Pancreas (tissue), 10 donors: ENCODE measurements at places on chromosomes 4 and X. TPM values are rescaled to one million over a fixed set of nuclear protein-coding genes. Genes with fewer than 3 reads are reported as not detected.

GRCh38 chr4:73258436-73258685 lies 237 bp downstream of the ANKRD17 start:
- H3K27me3 ChIP-seq: no peaks in the 10 kb centered on the region
- no peaks in the 10 kb centered on the region for H3K36me3 ChIP-seq
- H3K4me1 ChIP-seq: peaks cover 24% of the 10 kb centered on the region
- peak overlapping the region; percentile 85 for H3K4me3 ChIP-seq
- DNase-seq: no peak

DNA sequence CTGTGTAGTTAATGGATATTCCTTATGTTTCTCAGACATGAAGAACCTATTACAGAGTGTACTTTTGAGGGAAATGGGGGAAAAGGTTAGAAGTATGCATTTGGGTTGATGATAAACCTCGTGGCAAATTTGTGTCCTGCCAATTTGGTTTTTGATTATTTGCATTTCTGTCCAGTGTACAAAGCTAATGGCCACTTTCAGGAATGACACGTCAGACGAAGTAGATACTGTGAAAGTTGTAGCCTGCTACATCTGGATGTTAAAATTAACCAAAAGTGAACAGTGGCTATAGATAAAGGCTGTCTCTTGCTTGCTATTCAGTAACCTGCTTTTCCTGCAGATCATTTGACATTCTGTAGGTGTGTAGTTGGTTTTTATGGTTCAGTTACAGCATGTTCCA lies 1.0 kb downstream of the PRDX4 start:
- H3K4me1 ChIP-seq: peaks cover 3% of the 10 kb centered on the region
- DNase-seq: no peak

SPATA18 gene
- 3.7 TPM for total RNA-seq

- no peak overlapping the region for H3K27ac ChIP-seq
- DNase-seq: no peak
- H3K4me3 ChIP-seq: peak overlapping the region; percentile 25
- H3K4me1 ChIP-seq: no peaks in the 10 kb centered on the region
Observed at GRCh38 chr4:169774466-169775445, 17.0 kb upstream of the HPF1 start.

- peaks cover 20% of the 10 kb centered on the region for H3K27me3 ChIP-seq
- no peak overlapping the region for H3K4me3 ChIP-seq
- H3K4me1 ChIP-seq: no peaks in the 10 kb centered on the region
- no peak for DNase-seq
Observed at GRCh38 chrX:23052324-23052723, 52.6 kb downstream of the DDX53 start.

- H3K27me3 ChIP-seq: no peaks in the 10 kb centered on the region
- no peak overlapping the region for H3K4me3 ChIP-seq
- no peaks in the 10 kb centered on the region for H3K36me3 ChIP-seq
- no peak overlapping the region for H3K27ac ChIP-seq
- no peak for DNase-seq
- H3K4me1 ChIP-seq: peaks cover 7% of the 10 kb centered on the region
Observed at GRCh38 chr4:152947311-152947710, 11.2 kb downstream of the FHDC1 start.

CFP gene
- total RNA-seq: 0.31 TPM

KLB gene
- total RNA-seq: 2.4 TPM

GRCh38 chr4:28443801-28444412 lies 1583.3 kb downstream of the STIM2 start:
- H3K36me3 ChIP-seq: no peaks in the 10 kb centered on the region
- H3K4me3 ChIP-seq: no peak overlapping the region
- H3K27me3 ChIP-seq: no peaks in the 10 kb centered on the region
- H3K27ac ChIP-seq: no peak overlapping the region
- H3K4me1 ChIP-seq: no peaks in the 10 kb centered on the region

CTAG1B gene
- not detected for total RNA-seq

GRCh38 chr4:8000721-8001491 lies 61.2 kb upstream of the AFAP1 start:
- DNase-seq: no peak
- H3K36me3 ChIP-seq: no peaks in the 10 kb centered on the region
- H3K27me3 ChIP-seq: no peaks in the 10 kb centered on the region
- H3K4me3 ChIP-seq: no peak overlapping the region
- H3K27ac ChIP-seq: no peak overlapping the region

DNA sequence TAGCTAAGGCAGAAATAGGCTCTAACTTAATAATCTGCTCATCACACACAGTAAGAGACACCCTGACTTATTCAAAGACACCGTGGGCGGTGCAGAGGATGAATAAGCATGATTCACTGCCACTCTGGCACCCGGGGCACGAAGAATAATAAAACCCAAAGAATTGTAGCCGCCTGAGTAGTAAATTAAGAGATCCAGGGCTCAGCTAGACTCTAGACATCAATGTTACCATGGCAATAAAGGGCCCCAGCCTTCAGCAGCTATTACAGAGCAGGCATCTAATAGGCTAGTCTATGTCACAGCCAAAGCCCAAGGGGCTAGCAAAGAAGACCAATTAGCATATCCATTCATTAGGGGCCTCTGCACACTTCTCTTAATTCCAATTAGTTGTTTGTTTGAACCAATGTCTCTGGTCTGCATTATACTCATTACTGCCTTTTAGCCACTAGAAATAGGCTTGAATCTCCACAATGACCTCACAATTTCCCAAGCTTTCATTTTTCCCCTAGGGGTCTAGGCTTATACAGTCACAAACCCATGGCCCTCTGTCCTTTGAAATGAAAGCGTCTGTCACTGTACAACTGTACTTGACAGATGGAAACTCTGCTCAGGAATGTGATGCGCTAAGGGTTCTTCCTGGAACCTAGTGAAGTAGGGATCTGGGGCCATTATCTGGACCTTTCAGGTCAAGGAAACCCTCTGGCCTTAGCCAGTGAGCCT lies 3.0 kb upstream of the ATP1B4 start:
- no peak overlapping the region for H3K4me3 ChIP-seq
- no peaks in the 10 kb centered on the region for H3K4me1 ChIP-seq
- H3K36me3 ChIP-seq: no peaks in the 10 kb centered on the region
- no peak for DNase-seq
- no peaks in the 10 kb centered on the region for H3K27me3 ChIP-seq
- H3K27ac ChIP-seq: no peak overlapping the region

GRCh38 chrX:41837270-41837944 lies 85.9 kb downstream of the CASK start:
- H3K4me1 ChIP-seq: no peaks in the 10 kb centered on the region
- H3K27me3 ChIP-seq: no peaks in the 10 kb centered on the region
- DNase-seq: no peak
- no peaks in the 10 kb centered on the region for H3K36me3 ChIP-seq

TMEM47 gene
- total RNA-seq: 2.2 TPM

CT45A2 gene
- total RNA-seq: not detected

DNA sequence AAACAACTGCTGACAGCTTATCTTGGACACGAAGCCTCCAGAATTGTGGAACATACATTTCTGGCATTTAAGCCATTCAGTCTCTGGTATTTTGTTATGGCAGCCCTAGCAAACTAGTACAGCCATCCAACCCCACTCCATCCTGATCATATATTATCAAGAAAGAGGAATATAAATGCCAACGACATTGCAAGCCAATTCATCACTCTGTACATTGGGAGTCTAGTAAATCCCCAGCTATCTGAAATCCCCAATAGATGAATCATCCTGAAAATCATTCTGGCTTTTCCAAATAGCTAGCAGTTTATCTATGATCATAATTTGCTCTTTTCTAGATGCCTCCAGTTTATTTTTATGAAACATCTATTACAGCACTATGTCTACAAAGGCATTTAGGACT lies 41.1 kb downstream of the FRMD7 start:
- H3K4me1 ChIP-seq: no peaks in the 10 kb centered on the region
- no peaks in the 10 kb centered on the region for H3K36me3 ChIP-seq
- no peak overlapping the region for H3K27ac ChIP-seq
- no peak for DNase-seq
- H3K27me3 ChIP-seq: peaks cover 5% of the 10 kb centered on the region

DNA sequence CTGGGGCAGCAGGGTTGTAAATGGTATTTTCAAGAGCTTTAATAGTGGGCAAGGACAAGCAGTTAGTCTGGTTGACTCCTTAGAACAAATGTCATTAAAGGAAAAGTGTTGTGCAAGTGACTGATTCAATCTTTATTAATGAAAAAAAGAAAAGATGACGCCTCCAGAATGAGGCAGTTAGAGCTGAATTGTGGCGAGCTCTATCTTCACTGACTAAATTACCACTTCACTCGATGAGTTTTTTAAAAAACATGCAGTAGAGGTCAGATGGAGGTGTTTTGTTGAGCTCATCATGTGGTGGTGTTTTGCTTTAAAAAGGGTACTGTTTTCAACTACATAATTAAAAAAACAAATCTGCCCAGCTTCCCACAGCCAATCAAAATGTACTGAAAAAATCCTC lies 28.1 kb upstream of the TENM3 start:
- no peak overlapping the region for H3K4me3 ChIP-seq
- H3K27ac ChIP-seq: no peak overlapping the region
- no peaks in the 10 kb centered on the region for H3K36me3 ChIP-seq
- no peak for DNase-seq
- no peaks in the 10 kb centered on the region for H3K4me1 ChIP-seq
- no peaks in the 10 kb centered on the region for H3K27me3 ChIP-seq

DNA sequence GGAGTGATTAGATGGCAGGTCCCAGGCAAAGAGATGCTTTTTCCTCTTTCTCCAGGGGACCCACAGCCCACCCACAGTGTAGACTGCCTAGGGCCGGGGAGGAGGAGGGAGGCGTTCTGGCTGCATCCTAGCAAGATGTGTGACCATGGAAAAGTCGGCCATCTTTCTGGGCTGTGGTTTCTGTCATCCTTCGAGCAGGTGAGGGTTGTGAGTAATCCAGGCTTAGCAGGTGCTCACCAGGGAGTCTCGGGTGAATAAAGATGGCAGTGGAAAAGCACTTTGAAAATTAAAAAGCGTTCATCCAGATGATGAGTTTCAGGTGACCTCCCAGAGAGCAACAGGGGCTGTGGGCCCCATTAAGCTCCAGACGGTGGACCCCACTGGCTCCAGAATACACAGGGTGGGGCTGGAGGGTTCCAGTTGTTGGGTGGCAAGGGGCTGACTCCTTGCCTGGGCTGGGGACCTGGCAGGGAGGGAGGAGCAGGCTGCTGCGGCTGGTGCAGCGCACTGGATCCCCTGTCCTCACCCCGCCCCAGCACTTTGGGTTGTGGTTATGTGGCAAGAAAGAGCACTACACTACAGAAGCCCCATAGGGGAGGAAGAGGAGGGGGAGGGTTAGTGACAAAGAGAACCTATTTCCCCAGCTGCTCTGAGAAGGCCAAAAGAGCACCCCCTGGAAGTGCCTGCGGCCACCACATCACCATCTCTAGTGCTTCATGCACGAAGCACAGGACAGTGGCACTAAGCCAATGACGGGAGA lies 23.7 kb downstream of the ELF4 start:
- H3K4me3 ChIP-seq: no peak overlapping the region
- DNase-seq: no peak
- peak overlapping the region; percentile 17 for H3K27ac ChIP-seq
- no peaks in the 10 kb centered on the region for H3K36me3 ChIP-seq
- H3K4me1 ChIP-seq: no peaks in the 10 kb centered on the region

GIMD1 gene
- total RNA-seq: not detected

DNA sequence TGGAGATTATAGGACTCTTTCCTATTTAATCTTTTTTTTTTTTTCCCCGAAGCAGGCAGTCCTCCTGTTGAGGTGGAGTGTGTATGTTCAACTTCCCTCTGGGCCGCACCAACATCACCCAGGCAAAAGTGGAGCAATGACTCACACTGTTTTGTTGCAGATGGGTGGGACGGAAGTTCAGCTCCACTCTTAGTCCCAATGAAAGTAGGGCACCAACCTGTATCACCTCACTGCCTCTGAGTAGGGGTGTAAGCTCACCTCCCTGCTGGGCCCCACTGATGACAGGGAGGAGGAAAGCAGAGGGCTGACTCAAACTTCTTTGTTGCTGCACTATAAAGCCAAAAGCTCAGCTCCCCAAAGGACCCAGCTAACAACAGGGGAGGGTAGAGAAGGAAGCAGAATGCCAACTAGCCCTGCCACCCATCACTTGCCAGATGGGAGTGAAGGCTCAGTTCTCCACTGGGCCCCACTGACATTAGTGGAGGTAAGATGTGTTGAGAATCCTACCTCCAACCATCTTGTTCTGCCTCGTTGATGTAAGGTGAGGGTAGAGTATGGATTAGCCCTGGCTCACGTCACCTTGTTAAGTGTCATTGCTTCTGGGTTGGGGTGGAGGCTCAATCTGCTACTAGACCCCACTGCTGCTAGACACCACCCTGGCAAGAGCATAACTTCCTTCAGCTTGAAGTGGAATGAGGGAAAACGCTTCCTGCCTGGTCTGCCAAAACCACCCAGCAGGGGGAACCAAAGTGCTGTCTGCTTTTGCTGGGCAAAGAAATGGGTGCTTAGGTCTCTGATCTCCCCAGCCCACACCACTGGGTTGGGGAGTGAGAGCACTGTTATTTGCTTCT lies 14.1 kb downstream of the RPS6KA3 start:
- DNase-seq: peak; percentile 26
- no peaks in the 10 kb centered on the region for H3K36me3 ChIP-seq
- no peak overlapping the region for H3K4me3 ChIP-seq
- no peaks in the 10 kb centered on the region for H3K27me3 ChIP-seq
- H3K27ac ChIP-seq: no peak overlapping the region
- H3K4me1 ChIP-seq: no peaks in the 10 kb centered on the region

ASMT gene
- total RNA-seq: 0.22 TPM

USP17L10 gene
- total RNA-seq: not detected

REPS2 gene
- 15.8 TPM for total RNA-seq

DNA sequence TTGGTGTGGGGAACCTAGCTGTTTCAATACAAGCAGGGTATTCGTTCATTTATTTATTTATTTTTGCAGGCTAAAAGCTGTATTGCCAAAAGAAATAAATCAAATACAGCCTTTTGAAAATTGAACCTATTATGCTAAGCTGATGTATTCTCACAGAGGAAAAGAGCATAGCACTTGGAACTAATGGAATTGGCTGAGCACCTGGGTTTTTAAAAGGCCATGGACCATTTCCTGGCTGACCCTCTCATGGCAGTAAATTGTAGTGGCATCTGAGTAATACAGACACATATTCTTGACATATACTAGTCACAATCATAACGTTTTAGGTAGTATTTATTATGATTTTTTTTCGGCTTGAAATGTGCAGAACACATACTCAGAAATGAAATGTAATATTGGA lies 71.8 kb upstream of the ALG13 start:
- H3K27ac ChIP-seq: no peak overlapping the region
- H3K27me3 ChIP-seq: no peaks in the 10 kb centered on the region
- H3K4me1 ChIP-seq: no peaks in the 10 kb centered on the region
- no peak overlapping the region for H3K4me3 ChIP-seq
- no peak for DNase-seq

GRCh38 chrX:106005684-106006083 lies 32.8 kb downstream of the SERPINA7 start:
- no peaks in the 10 kb centered on the region for H3K27me3 ChIP-seq
- no peaks in the 10 kb centered on the region for H3K4me1 ChIP-seq
- H3K4me3 ChIP-seq: no peak overlapping the region

EPGN gene
- 0.24 TPM for total RNA-seq

FAM9C gene
- total RNA-seq: not detected
